ENCODE measurements at places on chromosomes 13 and 19.
A peak's percentile ranks its signal among the peaks of the same experiment; 100 is the strongest.

DNA sequence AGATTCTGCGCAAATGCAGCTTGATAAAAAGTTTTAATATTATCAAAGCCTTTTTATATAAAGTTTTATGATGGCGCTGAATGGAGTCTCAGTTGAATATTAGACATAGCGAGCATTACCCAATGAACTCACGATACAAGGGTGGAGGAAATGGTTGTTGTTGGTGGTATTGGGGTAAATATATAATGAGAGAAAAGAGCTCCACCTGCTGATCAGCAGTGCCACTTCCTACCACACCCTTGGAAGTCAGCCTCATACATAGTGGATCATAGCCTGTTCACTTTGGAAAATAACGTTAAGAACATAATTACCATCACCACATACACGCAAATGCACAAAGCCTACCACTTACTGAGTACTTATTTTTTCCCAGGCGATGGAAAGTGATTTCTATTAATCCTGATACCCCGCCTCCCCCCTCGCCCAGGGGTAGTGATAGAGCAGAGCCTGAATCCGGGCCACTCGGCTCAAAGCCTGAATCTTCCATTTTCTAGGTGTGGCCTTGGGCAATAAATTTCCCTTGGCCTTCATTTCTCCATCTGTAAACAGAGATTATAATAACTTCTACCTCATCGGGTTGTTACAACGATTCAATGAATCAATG is 358.3 kb downstream of the KLF5 start:
- DNase-seq = peak; percentile 15

DNA sequence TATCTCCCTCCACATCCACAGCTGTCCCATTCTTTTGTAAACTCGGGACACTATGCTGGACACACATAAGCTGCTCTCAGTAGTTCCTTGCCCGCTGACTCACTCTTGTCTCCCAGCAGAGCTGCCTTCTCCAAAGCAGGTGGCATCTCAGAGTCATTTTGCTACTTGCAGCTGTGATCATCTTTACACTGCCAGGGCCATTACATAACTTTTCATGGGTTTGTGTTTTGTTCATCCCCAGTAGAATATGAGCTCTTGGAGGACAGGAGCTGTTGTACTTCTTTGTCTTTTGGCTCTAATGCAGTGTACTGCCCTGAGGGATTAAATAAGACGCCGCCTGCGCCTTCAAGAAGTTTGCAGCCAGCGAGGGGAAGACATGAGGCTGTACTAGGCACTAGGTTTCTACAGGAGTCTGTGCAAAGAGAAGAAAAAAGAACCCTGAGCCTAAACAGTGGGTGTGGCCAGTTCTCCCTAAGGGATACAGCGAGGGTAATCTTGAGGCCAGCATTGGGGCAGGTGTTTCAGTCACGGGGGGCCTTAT is 40.8 kb upstream of the GPR183 start:
- no peak for DNase-seq

DNA sequence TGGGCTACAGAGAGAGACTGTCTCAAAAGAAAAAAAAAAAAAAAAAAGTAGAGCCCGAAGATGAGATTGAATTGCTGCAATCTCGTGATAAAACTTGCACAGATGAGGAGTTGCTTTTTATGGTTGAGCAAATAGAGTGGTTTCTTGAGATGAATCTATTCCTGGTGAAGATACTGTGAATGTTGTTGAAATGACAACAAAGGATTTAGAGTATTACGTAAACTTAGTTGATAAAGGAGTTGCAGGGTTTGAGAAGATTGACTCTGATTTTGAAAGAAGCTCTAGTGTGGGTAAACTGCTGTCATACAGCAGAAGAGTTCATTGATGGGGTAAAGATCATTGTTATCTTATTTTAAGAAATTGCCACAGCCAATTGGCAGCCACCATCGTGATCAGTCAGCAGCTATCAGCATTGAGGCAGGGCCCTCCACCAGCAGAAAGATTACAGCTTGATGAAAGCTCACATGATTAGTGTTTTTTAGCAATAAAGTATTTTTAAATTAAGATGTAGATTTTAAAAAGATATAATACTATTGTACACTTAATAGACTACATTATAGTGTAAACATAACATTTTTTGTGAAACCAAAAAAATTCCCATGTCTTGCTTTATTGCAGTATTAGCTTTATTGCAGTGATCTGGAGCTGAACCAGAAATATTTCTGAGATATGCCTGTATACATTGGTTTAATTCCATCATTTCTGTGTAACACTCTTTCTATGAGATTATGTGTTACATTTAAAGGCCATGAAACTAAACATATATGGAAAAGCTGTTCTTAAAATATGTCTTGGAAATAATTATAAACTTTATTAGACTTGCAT is 43.1 kb downstream of the ZMYM2 start:
- DNase-seq = no peak

- no peak for DNase-seq
Measured at GRCh38 chr13:40563350-40564125, 102.9 kb downstream of the FOXO1 start.

GRCh38 chr19:4781801-4782200 is 9.7 kb upstream of the FEM1A start:
- peak; percentile 31 for DNase-seq
